Stimulated activated CD4-positive, alpha-beta T cell treated with anti-CD3 and anti-CD28 coated beads, TNF-alpha, amount 100 ng/mL, for 48 hours (primary cell): ENCODE measurements at places on chromosomes 12 and 14.

- no peak for DNase-seq
Observed at GRCh38 chr12:497501-498160, 37.9 kb downstream of the B4GALNT3 start.

GRCh38 chr12:50057000-50057841, at the start of gene ASIC1:
TSS of gene ASIC1 (plus strand) at chr12:50057596. CDS start at chr12:50058767, 1,171 bp downstream.
- peak; percentile 38 for DNase-seq

DNA sequence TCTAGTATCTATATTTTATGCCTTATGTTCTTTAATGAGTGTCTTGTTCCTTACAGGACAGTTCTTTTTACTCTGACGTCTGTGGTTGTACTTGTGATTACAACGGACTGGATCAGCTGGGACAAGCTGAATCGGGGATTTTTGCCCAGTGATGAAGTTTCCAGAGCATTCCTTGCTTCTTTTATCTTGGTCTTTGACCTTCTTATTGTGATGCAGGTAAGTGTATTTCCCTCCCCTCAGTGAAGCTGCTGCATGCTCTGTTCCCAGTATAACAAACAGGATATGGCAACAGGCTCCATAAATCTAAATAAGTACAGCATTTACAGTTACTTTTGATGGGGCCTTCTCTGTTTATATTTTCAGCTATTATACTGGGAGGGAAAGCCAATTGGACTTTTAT, 463.6 kb downstream of the TMEM117 start:
- no peak for DNase-seq

GRCh38 chr12:10142976-10143589, 13.1 kb upstream of the CLEC7A start:
- no peak for DNase-seq

DNA sequence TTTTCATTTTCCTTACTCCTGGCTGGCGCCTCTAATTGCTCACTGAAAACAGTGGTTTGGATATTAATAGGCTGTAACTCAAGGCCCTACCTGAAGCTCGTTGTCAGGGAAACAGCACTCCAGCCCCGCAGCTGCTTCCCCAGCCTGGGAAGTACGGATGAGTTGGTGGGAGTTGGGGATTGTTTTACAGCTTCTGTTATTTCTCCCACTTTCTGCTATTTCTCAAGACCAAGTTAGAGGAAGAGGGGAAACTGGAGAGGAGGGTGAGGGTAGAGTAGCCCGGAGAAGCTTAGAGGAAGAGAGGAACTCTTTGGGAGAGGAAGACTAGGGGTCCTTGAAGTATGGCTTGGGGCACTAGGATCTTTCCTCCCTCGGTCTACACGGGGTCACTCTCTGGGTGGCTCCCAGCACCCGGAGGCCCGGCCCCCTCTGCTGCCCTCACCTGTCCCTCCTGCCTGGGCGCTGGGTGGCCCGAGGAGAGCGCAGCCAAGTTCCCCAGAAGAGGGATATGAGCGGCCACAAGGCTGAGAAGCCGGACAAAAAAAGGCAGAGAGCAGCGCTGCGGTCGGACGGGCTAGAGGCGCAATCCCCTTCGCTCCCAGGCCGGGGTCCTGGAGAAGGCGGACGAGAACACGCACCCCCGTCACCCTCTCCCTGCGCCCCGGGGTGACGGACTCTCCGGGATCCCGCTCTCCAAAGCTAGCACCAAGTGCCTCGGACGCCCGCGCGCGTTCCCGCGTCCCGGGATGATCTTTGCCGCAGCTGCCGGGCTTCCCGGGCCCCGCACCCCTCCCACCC, 671 bp downstream of the SPTB start:
- no peak for DNase-seq

GRCh38 chr14:74846168-74846567, 29.8 kb downstream of the PROX2 start:
- no peak for DNase-seq

- DNase-seq: no peak
Observed at GRCh38 chr12:84676787-84677186, 235.8 kb downstream of the SLC6A15 start.

GRCh38 chr14:87131879-87132278, 861.1 kb downstream of the GALC start:
- DNase-seq: no peak

DNA sequence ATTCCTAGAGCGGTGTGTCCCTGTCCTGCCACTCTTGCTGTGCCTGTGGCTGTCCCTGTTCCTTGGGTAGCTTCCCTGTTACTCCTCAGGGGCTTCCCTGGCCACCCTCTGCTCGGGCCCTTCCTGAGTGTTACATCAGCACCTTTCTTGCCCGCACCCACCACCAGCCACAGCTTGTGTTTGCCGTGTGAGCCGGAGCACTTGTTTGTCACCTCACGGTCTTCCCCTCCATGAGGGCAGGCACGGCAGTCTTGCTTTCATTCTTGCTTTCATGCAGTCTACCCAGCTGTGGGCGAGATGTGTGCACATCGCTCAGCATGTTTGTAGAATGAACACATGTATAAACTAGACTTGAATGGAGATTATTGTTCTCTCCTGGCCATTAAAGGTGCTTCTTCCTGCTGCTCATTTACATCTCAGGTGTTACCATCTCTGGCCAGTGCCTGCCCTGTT, 42.0 kb downstream of the TRAF3 start:
- peak; percentile 77 for DNase-seq

GRCh38 chr12:12645485-12645884, 33.8 kb downstream of the CREBL2 start:
- no peak for DNase-seq

- no peak for DNase-seq
Observed at GRCh38 chr12:837548-837947, 85.2 kb downstream of the WNK1 start.

DNA sequence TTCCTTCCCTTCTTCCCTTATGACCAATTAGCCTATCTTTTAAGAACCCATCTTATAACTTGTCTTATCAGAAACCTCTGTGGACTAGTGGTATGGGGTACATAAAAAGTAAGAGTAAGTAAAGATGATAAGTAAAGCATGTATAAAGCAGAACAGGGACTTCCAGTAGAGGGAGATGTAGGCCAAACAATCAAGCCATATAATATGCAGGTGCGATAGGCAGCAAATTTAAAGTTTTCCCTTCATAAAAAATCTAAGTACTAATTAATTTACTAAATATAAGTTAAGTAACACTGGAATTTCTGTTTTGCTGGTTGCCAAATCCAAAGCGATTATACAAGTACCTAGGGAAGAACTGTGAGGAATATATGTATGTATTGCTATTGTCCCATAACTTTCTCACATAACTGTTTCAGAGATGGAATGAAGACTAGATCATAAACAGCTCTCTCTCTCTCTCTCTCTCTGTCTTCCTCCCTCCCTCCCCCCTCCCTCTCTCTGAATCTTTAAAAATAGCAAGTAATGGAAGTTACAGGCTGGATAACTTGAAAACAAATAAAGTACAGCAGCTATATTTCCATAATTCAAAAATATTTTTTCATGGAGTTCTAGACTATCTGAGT, 25.7 kb downstream of the METTL25 start:
- DNase-seq: no peak

DNA sequence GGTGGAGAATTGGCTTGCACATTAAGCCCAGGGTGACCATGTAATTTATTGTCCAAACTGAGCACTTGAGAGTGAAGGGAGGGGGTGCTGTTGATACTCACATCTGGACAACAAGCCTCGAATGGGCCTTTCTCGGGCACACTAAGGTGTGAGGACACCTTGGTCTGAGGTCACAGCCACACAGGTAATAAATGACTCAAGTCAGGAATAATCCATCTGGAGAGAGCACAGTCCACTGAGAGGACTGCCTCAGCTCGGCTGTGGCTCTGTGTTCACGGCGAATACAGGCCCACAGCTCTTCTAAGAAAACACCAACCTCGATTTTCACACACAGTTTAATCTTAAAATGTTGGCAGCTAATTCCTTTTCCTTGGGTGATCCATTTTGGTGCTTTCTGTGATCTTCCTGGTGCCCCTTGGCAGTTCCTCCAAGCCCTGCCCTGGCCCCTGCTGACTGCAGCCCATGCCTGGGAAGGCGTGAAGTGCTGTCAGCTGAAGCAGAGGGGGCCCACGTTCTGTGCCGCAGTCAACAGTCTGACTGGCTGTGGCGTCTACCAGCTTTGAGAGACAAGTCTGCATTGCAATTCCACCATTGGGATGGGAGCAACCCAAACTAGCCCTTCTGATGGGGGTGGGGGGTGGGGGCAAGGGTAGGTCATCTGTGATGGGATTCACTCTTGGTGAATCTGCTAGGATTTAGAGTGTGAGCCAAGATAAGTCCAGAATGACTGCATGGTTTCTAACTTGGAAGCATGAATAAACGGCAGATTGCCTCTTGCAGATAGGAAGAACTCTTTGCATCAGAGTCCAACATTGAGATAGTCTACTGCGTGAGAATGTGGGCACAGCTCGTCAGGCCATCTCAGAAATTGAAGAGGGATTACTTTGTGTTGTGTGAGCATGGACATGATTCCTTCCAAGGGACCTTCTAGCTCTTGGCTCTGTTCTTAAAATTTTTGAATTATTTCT, 42.8 kb downstream of the ZNF664 start:
- DNase-seq: no peak

- no peak for DNase-seq
Observed at GRCh38 chr12:68236421-68237059, 10.9 kb upstream of the IL26 start.

GRCh38 chr12:22687361-22688076, 62.5 kb downstream of the ETNK1 start:
- DNase-seq: no peak

DNA sequence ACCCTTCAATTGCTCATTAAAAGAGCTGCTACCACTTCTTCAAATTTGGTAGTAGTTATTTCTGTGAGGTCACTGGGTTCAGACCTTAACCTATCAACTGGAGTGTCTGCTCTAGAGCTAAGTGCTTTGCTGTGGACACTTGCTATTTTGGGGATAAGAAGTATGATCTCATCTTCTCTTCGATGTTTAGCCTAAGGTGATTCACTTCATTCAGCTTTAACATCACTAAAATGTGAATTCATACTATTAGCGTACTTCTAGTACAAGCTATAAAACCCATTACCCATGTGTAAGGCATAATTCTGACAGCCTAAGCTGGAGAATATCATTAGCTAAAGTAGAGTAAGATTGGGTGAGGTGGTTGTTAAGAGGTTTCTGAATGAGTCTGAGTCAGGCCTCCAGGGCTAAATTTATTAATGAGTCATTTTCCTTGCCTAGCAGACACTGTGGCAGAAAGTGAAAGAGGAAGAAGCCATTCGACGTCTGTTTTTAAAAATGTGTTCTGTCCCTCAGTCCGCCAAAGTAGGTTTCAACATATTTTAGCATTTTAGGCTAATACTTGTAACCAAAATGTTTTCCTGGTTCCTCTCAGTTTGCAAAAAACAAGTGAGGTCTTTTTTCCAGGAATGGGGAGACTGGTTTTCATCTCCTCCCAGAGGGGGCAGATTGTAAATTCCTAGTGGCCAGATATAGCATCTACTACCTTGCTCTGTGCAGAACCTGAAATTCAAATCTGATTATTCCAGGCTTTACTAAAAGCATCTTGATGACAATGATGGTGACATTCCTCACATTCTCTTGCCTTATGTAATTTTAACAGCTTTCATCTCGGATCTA, 103.6 kb downstream of the SSPN start:
- no peak for DNase-seq
